ENCODE measurements at places on chromosomes 5 and 9.

- no peak for DNase-seq
These were observed 187.6 kb upstream of the S1PR3 start for GRCh38 chr9:88803546-88804253.

GRCh38 chr5:54792611-54793404, 192.6 kb downstream of the ESM1 start:
- peak; percentile 53 for DNase-seq

DNA sequence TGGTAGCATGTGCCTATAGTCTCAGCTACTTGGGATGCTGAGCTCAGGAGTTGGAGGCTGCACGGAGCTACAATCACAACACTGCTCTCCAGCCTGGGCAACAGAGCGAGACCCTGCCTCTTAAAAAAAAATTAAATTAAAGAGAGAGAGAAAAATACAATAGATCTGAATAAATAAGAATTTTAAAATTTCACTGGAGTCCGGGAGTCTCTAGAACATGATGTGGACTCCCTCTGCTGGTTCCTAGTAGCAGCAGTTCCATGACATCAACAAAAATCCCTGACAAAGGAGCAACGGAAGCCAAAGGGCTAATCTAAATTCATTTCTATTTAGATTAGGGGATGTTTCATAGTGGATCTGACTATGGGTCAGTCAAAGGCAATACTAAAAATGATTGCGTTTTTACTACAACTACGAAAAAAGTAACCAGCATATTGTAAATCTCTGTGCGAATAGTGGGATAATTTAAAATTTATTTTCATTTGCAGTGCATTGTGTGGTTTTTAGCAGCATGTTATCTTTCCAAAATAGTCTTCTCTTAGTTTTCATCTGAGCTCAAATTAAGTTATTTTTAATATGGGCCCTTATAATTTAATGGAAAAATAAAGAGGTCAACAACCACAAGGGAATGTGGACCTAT, 6.7 kb downstream of the INIP start:
- no peak for DNase-seq

DNA sequence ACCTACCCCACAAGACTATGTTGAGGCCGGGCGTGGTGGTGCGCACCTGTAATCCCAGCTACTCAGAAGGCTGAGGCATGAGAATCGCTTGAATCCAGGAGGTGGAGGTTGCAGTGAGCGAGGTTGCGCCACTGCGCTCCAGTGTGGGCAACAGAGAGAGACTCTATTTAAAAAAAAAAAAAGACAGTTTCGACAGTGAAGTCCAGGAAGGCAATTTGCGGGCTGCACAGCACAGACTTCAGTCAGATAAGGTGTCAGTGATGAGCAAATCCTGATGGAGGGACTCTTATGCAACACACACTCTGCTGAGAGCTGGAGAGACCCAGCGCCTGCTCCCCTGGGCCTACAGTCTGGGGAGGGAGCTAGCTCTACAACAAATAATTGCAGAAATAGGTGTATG, 14.2 kb downstream of the CCNJL start:
- DNase-seq = no peak

DNA sequence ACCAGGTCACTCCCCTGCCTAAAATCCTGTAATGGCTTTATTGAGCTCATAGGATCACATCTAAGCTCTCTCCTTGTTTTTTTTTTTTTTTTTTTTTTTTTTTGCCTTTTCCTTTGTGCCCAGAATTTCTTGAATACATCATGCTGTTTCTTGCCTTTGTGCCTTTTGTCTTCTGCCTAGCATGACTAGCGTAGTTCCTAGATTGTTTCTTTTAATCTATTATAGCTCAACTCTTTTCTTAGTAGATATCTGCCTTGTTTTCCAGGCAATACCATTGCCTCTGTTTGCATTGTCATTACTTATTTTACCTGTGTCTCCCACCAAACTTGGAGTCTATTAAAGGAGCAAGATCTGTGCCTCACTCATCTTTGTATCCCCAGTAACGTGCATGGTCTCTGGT, 106.1 kb upstream of the C9orf72 start:
- DNase-seq = no peak

DNA sequence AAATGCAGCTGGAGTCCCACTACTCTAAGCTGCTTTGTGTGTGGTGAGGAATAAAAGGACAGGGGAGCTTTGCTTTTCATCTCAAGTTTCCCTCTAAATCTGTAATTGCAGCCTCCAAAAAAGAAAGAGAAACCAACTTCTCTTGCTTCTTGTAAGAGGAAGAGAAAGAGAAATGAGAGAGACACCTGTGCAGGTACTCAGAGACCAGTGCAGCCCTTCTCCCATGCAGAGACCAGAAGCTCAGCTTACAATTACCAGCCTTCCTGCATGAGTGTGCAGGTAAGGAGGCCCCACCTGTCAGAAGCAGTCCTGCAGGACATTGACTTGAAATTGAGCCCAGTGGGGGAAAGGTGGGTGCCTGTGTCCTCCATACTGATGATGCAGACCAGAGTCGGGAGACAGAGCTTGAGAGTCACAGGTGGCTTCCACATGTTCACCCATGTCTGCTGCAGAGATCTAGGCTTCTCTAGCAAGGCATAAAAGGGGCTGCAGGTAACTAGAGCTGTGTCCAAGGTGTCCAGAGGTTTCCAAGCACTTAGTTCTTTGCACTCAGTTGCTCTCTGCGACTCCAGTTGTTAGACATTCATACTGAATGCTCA, 15.3 kb upstream of the MED10 start:
- no peak for DNase-seq

DNA sequence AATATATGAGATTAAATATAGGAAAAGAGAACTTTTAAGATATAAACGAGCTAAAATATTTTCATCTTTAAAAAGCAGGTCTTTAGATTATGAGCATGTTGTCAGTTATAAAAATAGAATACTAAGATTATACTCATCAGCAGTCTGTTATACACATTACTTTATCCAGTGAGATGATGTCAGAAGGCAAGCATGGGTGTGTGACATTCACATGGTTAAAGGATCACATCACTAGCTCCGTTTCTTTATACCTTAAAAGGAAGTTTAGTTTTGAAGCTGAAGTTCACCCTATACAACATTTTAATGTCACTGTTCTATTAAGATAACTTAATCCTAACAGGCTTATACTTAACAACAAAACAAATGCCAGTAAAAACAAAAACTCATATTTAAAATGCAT, 59.6 kb downstream of the RICTOR start:
- no peak for DNase-seq

DNA sequence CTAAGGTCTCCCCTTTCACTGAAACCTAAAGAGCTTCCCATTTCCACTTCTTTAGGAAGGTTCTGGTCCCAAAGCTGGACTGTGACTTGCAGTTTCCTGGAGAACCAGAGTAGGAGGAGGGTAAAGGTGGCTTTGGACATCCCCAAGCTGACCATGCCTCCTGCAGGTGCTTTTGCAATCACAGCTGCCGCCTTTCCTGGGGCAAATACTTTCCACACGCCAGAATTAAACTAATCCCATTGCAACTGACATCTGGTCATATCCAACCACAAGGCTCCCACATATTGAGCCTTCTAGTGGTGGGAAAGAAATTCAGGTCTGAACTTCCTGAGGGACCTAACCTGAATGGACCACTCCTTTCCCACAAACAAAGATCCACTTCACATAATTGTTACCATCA, 92.7 kb downstream of the NRG2 start:
- DNase-seq = no peak

GRCh38 chr5:175378444-175379028, 65.4 kb downstream of the DRD1 start:
- no peak for DNase-seq

- no peak for DNase-seq
These were observed 38.3 kb downstream of the RFK start for GRCh38 chr9:76355886-76356285.

- peak; percentile 49 for DNase-seq
These were observed 6.4 kb downstream of the ISCA1 start for GRCh38 chr9:86275962-86276361.

DNA sequence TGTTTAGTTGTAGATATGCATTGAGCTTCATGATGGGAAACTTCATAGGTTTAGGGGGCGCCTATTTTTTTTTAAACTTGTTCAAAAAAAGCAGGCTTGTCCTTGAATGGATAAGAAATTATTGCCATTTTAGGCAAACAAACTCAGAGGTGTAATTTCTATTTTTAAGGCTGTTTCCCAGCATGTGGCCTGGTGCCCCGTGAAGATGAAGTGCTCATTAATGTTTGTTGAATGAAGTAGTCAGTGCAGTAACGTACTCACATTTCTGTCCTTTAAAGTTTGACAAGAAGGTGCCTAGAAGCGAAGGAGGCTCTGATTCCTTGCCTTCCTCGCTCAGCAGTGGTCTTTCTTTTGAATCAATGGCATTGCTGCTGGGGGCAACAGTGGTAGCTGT, 54.3 kb downstream of the ZNF618 start:
- no peak for DNase-seq

DNA sequence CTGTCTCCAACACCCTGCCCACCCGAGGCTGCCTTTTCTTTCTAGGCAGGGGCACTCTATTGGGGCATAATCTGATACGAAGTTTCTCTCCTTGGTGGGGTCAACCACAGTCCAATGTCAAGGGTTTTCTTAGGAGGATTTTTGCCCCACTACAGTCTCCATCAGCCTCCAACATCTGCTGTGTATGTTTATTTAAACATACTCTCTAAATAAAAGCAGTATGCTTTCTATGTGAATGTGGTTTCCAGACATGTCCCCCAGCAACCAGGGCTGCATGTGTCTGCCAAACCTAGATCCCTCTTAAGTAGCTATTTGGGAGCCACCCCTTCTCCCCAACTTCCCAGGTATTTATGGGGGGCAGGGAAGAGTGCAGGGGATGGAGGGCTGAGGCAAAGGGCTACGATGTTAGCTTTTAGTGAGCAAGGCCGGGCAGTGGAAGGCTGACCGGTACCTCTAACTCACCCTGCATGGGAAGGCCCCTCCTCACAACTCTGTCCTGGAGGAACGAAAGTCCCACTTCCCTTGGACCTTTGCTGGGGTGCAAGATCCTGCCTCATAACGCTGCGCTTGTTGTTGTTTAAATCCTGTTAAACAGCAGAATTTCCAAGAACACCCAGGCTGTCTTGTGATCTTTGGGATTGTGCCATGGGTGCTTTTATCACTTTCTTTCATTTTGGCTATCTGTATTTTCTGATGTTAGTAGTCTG, 75.4 kb downstream of the NREP start:
- DNase-seq = no peak

DNA sequence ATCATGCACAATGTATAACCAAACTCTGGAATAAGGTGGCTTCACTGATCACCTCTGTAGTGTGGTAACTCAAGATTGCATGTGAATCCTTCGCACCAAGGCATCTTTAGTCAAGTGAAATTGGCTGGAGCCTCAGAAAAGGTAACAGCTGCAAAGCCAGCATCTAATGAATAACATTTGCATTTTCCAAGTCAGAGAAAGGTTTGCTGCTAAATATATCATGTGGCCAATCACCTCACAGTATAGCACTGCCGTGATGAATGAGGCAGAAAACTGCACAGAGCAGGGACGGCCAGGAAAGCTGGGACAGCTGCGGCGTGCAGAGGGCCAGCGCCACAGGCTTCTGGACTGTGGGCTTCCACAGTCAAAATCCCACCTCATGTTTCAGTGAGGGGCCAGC, 18.5 kb downstream of the MRPS27 start:
- no peak for DNase-seq

GRCh38 chr9:2053883-2054845, 39.0 kb downstream of the SMARCA2 start:
- peak; percentile 92 for DNase-seq

GRCh38 chr9:116895961-116896360, 208.9 kb downstream of the TRIM32 start:
- DNase-seq = no peak

DNA sequence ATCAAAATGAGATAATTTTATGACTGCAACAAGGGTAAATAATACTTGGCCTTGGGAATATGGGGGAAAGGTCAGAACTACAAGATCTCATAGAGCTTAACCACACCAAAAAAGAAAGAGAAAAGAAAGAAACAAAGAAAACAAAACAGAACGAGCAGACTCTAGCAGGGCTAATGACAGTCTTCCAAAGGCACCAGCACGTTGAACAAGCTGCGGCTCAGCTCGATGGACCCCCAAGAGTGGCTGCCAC, 689 bp downstream of the AK3 start:
- DNase-seq = no peak

- DNase-seq = no peak
These were observed 28.4 kb upstream of the BTNL3 start for GRCh38 chr5:180960209-180960608.

DNA sequence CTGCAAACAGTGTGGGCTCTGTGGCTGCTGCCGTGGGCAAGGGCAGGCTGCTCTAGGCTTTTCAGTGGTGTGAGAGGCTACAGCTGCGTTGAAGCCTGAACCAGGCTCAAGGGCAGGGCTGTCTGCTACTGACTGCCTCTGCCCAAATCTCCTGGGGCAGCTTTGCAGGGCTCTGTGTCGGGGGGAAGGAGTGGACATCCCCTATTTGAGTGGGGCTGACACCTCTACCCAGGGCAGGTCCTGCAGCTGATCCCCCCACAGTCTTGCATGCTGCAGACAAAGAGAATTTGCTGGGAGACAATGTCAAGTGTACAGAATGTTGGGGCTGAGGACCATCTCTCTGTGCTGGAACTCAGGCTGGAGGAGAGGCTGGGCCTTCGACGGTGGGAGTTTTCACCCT, 240.2 kb downstream of the PBX3 start:
- DNase-seq = no peak

GRCh38 chr5:136004436-136004835, 24.4 kb upstream of the TGFBI start:
- no peak for DNase-seq

GRCh38 chr5:32276173-32276853, 36.4 kb downstream of the MTMR12 start:
- DNase-seq = peak; percentile 59

GRCh38 chr5:82597437-82597836, 319.3 kb upstream of the RPS23 start:
- no peak for DNase-seq

DNA sequence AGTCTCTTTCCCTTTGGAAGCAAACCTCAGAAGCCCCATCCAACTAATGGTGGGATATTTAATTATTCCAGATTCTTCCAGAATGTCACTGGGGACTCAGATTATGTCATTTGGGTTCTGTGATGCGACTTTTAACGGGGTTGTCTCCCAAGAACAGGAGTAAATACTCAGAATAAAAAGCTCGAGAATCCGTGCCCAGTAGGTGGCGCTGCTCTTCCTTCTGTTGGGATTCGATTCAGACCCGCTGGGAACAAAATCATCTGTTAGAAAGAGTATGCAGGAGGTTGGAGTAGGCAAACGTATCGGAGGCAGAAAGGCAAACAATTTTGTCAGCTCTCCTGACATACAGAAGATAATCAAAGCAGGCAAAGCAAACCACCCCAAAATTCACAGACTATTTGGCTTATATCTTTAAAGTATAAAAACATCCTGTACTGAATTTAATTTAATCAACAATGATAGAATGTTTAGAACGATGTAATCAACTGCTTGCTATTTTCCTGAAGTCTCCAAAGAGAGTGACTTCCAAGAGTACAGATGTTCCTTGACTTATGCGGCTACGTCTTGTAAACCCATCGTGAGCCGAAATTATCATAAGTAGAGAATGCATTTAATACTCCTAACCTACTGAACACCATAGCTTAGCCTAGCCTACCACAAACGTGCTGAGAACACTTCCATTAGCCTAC, 169.8 kb upstream of the RAI14 start:
- peak; percentile 87 for DNase-seq

GRCh38 chr5:129115680-129116079, 21.1 kb downstream of the ISOC1 start:
- DNase-seq = no peak

- DNase-seq = no peak
These were observed 28.2 kb downstream of the ITGA2 start for GRCh38 chr5:53017383-53017782.
